ENCODE measurements at places on chromosomes 11 and 22. TPM values are rescaled to one million over a fixed set of nuclear protein-coding genes. Genes with fewer than 3 reads are reported as not detected.

SRPRA gene
- total RNA-seq: 118 TPM

TEX54 gene
- total RNA-seq: not detected

NAALADL1 gene
- 34.1 TPM for total RNA-seq

SERPING1 gene
- total RNA-seq: 24.5 TPM

SMC1B gene
- total RNA-seq: not detected

SPON1 gene
- total RNA-seq: 2.2 TPM

SSH3 gene
- total RNA-seq: 18.8 TPM

SAA4 gene
- not detected for total RNA-seq

ANKK1 gene
- under 0.01 TPM for total RNA-seq

C1QTNF4 gene
- 0.49 TPM for total RNA-seq

ZNF70 gene
- total RNA-seq: 6.8 TPM

PATE2 gene
- not detected for total RNA-seq

VPREB1 gene
- total RNA-seq: not detected

LRRC4C gene
- total RNA-seq: not detected

ANO9 gene
- not detected for total RNA-seq

YPEL1 gene
- total RNA-seq: 0.73 TPM

NKAPD1 gene
- 25.5 TPM for total RNA-seq

GTF2H1 gene
- total RNA-seq: 116 TPM

ARHGAP1 gene
- 53.5 TPM for total RNA-seq

CRYBA4 gene
- total RNA-seq: not detected

MMP3 gene
- 928 TPM for total RNA-seq

PACSIN2 gene
- 32.8 TPM for total RNA-seq

ZNF280B gene
- total RNA-seq: 0.12 TPM

CBLIF gene
- not detected for total RNA-seq

NNMT gene
- 713 TPM for total RNA-seq

LINC01488 gene
- not detected for total RNA-seq

GP1BB gene
- 4.3 TPM for total RNA-seq

MMP8 gene
- 2.3 TPM for total RNA-seq

IFT27 gene
- 20.6 TPM for total RNA-seq

SPI1 gene
- total RNA-seq: not detected

FAU gene
- total RNA-seq: 66.9 TPM

C11orf42 gene
- total RNA-seq: not detected

KIRREL3 gene
- total RNA-seq: 6.0 TPM

USP28 gene
- total RNA-seq: 33.6 TPM

Measured in hair follicle dermal papilla cell (primary cell).